NK-92 treated with Interleukin-12 subunit alpha and Interleukin-12 subunit beta, amount 100 ng/mL, for 24 hours (cell line): ENCODE measurements at places on chromosomes 6 and 20.

DNA sequence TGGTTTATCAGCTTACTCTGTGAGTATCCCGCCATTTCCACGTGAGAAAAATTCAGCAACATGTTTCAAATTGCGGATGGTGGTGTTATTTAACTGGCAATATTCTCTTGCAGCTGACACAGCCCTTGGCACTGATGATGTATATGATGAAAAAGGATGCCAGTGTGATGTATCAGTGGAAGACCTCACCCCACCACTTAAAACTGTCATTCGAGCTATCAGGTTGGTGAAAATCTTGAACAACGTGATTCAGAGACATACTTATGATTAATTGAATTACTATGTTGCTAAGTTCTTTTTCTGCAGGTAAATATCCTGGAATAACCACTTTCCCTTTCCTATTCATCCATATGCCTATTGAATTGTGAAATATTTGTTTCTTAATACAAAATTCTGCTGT lies 55.7 kb downstream of the KHDC1L start:
- DNase-seq, result no peak

DNA sequence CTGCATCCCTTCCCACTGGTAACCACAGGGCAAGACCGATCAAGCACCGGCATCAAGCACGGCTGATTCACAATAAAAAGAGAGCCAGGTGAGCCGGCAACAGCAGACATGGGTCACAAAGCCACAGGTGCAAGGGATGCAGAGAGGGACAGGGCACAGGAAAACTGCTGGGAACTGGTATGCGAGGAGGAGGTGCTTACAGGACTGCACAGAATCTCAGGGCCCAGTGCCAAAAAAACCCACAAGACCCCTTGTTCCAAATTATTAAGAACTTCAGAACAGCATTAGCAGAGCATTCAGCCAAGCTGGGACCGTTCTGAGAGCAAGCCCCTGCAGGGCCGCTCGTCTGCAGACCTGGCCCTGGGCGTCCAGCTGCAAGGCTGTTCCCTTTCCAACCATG lies 35.4 kb downstream of the BFSP1 start:
- no peak for DNase-seq

- DNase-seq, result no peak
Measured at GRCh38 chr6:108211671-108212070, 45.8 kb downstream of the NR2E1 start.

DNA sequence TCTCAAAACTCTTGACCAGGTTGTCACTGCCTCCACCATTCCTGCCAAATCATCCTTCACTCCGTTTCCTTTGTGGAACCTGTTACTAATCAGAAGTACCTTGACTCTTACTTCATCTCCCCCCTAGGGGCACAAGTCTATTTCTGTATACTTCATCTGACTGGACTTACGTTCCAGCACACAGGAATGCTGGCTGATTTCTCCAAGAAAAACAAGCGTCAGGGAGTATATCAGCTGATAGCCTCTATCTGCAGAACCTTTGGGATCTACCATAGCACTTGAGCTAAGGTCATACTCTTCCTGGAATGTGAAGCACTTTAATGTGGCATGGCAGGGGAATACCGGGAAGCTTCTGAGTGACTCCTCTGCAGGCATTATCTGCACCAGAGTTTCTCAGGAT lies 178.1 kb upstream of the MOCS1 start:
- DNase-seq, result no peak

DNA sequence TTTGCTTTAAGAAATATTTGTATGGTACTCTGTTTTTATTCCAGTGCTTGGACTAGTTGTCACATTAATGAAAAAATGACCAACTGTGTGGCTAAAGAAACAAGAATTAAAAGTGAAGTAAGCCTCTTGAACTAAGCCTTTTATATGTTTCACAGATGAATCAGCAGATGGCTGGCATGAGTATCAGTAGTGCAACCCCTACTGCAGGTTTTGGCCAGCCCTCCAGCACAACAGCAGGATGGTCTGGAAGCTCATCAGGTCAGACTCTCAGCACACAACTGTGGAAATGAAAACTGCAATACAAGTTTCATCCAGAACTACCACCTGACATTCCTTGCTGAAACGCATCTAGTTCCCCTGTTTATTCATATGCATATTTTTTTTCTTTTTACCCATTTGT lies 96.8 kb downstream of the B3GAT2 start:
- no peak for DNase-seq

- no peak for DNase-seq
Measured at GRCh38 chr20:23048283-23049200, 930 bp downstream of the THBD start.

GRCh38 chr6:1515280-1515679 lies 94.4 kb upstream of the FOXC1 start:
- no peak for DNase-seq
